Activated CD4-positive, alpha-beta T cell treated with anti-CD3 and anti-CD28 coated beads, Interleukin-2, amount 50 U/mL, for 24 hours (primary cell): ENCODE measurements at places on chromosomes 6 and 20.

DNA sequence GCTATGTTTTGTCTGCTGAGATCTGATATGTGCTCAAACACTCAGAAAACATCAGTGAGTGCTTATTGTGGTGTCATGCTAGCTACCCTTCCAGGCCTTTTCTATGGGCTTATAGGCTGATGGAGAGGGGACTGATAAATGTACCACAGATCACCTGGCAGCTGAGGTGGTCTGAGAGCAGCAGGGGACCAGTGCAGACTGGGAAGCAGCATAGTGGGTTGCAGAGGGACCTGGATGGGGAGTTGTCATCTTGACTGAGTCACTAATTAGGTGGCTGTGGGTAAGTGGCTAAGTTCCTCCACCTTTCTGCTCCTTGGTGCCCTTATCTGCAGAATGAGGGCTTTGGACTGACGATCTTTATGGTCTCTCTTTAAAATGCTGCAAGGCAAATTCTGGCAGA lies 2.8 kb downstream of the TMEM200A start:
- DNase-seq, result no peak

GRCh38 chr6:11527274-11527870 lies 10.2 kb upstream of the TMEM170B start:
- no peak for DNase-seq

DNA sequence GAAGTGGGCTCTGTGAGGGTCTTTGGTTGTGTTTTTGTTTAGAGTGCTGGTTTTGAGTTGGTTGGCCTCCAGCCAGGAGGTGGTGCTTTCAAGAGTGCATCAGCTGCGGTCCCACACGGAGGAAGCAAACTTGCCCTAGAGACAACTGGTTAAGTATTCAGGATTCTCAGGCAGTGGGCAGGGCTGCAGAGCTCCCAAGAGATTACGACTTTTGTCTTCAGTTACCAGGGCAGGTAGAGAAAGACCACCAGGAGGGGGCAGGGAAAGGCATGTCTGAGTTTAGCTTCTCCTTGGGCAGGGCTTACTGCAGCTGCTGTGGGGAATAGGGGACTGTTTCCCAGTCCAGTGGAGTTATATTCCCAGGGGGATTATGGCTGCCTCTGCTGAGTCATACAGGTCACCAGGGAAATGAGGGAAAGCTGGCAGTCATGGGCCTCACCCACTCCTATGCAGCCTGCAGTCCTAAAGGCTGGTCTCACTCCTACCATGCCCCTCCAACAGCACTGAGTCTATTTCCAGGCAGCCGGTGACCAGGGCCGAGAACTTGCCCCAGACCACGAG lies 64.3 kb downstream of the TTI1 start:
- DNase-seq, result no peak

DNA sequence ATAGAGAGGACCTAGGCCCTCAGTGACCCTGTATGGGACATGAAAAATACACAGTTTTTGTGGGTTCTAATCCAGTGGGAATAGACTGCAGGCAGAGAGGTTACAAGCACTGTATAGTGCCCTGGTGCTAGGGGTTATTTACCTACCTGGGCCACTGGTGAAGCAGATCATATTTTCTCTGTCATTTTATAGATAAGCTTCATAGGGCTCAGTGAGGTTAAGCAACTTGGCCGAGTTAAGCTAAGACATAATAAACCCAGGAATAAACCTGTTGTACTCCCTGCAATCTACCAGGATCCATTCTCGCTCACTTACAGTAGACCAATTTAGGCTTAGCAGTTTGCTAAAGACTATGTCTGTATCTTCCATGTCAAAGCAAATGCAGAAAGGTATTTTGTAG lies 340.6 kb upstream of the KHDRBS2 start:
- DNase-seq, result no peak

DNA sequence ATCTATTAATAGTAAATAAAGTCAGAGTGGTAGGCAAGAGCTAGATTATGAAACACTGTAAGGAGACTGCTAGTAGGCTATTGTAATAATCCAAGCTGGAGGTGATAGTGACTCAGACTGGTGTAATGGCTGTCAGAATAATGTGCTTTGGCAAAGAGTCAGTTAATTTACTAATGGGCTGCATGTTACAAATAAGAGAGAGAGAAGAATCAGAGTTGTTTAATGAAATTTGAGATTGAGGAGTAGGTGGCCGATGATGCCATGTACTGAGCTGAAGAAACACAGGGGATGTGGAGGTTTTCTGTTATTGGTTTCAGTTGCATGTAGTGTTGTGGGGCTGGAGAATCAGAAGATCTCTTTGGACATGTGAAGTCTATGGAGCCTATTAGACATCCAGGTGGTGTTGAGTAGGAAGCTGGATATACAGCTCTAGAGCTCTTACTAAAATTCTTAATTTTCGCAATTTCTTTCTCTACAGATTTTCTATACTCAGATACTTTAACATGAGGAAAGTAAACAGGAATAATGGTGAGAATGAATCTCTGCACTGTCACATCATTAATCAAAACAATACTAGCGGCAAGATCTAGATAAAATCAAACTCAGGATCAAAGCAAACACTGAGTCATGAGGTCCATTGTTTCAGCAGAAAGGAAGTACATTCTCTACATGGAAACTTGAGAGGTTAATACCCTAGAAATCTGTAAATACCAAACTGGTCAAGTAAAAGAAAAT lies 167.7 kb downstream of the SIM1 start:
- no peak for DNase-seq

DNA sequence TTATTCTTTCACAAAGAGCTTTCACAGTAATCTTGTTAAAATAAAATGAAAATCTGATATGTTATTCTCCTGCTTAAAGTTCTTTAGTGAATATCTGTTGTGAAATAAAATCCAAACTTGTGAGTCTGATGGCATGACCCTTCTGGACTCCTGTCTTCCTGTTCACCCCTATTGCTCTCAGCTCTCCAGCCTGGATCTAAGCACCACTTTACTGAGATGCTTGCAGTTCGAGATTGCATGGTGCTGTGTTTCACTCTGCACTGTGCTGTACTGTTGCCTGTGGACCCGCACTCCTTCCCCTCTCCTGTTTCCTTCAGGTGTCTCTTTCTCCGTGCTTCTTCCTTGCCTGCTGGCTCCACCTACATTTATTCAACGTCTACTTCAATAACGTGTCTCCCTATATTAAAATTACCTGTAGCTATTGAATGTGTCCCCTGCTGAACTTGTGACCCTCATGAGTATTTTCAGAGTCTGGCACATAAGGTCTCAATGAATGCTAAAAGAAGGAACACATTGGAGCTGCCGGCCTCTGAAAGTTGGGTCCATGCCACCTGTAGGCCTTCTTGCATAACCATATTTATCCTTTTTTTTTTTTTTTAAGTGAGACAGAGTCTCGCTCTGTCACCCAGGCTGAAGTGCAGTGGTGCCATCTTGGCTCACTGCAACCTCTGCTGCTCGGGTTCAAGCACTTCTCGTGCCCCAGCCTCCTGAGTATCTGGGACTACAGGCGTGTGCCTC lies 100.1 kb downstream of the ARID1B start:
- DNase-seq, result no peak

- no peak for DNase-seq
Measured at GRCh38 chr6:110944681-110945151, 13.8 kb upstream of the GTF3C6 start.

DNA sequence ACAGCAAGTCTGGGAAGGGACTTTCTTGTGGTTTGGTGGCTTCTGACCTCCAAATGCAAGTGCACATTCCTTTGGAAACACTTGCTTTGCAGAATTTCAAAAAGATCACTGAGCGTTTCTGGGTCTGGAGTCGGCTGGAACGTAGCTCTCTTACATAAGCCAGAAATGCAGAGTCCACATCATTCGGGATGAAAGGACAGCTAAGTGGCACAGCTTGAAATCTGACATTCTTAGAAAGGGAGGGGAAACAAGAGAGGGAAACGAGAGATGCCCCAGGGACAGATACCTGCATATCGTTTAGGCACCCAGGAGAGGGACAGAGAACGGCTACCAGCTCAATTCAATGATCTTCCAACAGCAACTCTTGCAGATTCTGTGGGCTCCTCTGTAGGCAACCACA lies 118.7 kb downstream of the NFATC2 start:
- DNase-seq, result no peak

DNA sequence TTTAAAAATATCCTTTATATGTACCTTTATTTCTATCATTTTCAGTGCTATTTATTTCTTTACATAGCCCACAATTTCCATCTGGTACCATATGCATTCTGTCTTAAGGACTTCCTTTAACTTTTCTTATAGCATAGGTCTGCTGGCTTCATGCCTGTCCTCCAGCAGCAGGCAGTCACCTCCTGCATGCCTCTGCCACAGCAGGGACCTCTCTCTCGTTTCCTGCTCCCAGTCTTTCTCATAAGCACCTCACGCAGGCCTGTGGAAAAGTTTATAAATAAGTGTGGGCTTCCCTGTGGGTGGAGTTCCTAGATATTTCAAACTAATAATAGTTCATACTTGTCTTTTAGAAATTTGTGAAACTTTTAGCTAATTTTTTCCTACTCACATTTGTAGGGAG lies 133.9 kb downstream of the KCNQ5 start:
- no peak for DNase-seq

DNA sequence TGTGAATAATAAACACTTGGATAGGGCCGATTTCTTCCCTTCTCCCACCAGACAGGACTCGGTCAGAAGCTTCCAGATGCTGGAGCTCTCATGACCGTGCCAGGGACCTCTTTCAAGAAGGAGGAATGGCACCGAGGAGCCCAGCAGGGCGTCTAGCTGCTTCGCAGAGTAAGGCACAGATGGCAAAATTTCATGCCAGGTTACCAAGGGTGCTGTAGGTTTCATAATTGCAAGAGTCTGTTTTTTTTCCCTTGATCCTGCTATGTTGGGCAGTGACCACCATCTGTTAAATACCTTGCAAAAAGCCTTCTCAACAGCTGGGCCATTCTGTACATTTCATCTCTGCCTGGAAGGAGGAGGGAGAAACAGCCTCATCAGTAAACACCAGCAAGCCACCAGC lies 111.8 kb downstream of the EDN3 start:
- no peak for DNase-seq

DNA sequence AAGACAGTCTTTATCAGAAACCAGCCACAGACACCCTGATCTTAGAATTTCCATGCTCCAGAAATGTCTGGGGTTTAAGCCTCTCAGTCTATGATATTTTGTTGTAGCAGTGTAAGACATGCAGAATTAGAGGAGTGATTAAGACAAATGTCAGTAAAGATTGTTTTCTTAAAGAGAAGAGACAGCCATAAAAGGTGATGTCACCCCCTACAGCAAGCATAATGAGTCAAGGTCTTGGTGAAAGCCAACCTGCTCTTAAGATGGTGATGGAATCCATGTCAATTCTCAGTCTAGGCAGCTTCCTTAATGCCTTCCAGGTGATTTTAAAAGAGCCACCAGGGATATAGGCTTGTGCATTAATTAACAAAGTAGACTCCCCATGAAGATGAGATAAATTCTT lies 849.9 kb upstream of the EPHA7 start:
- no peak for DNase-seq

DNA sequence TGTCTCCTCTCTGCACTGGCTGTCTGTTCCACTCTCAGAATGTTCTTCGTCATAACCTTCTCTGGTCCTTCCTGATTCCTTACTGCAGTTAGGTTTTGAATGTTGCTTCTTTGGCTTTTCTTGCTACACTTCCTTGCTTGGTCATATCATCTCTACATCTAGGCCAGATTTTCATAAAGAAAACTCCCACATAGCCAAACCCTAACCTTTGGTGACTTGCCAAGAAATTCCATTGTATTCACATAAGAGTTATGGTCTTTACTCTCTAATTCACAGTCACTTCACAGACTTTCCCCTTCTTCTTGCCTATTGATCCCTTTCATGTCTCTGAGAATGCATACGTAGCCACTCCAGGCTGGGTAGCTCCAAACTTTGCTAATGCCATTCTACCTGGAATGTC lies 41.9 kb upstream of the SIM1 start:
- DNase-seq, result no peak

- no peak for DNase-seq
Measured at GRCh38 chr6:48689498-48689897, 578.5 kb upstream of the PTCHD4 start.

- no peak for DNase-seq
Measured at GRCh38 chr6:108294297-108294726, 542 bp upstream of the AFG1L start.

DNA sequence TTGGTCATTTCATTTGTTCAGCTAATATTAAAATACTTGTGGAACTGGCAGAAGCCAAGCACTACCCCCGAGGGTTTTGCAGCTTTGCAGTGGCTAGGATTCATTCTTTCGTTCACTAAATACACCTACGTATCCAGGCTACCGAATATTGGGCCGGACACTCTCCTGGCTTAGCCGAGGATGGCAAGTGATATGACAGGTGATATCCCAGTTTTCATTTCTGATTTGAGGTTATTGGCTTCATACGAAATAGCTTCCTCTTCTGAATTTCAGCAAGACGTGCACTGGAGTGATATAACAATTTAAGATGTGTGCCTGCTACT lies 536 bp upstream of the MTFR2 start:
- no peak for DNase-seq

GRCh38 chr6:112203577-112204349 lies 50.6 kb downstream of the LAMA4 start:
- no peak for DNase-seq

DNA sequence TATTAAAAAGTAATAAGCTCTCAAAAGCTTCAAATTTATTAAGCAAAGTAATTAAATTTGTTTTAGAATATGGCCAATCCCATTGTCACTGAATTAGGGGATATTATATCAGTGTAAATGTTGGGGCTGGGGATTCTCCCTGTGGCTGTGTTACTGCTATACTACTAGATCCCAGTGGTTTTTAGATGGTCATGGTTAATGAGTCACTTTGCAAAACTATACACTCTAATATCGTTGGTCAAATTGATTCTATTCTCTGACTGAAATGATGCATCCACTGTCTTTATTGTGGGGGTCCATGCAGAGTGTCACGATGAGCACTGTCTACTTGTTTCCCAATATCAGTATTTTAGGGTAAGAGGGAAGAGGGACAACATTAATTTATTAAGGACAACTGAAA lies 336.9 kb upstream of the PREP start:
- no peak for DNase-seq

- DNase-seq, result no peak
Measured at GRCh38 chr6:33954453-33954852, 150.7 kb upstream of the MLN start.

- no peak for DNase-seq
Measured at GRCh38 chr20:53097371-53097770, 125.2 kb downstream of the TSHZ2 start.

DNA sequence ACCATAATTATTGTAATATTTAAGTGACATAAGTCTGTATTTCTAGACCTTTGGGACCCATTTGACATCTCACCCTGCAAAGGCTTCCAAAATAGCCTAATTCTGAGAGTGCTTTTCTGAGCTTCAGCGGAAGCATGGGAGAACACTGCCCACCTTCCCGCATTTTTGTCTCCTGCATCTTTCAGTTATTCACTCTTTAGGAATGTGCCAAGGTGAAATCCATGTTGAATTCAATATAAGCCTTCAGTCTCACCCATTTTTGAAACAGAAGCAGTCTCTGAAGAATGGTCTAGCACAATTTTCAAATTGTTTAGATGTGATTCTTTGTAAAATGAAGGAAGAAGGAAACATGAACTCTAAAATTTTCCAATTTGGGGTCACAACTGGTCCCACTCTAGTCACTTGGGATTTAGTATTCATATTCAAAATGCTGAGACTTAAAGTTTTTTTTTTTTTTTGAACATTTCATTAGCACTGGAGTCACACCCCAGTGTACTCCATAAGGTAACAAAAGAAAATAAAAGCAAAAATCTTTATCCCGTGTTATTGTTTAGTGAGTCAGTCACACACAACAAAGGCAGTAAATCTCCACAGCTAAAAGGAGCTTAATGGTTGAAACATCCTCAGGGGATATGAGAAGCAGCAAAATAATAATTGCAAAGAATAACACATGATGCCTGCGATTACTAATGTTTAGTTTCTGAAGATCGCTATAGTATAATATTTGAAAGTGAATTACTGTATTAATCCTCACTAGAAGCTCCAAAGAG lies 479.9 kb upstream of the BTBD3 start:
- DNase-seq, result no peak
